ENCODE measurements at places on chromosomes 1 and 21.

DNA sequence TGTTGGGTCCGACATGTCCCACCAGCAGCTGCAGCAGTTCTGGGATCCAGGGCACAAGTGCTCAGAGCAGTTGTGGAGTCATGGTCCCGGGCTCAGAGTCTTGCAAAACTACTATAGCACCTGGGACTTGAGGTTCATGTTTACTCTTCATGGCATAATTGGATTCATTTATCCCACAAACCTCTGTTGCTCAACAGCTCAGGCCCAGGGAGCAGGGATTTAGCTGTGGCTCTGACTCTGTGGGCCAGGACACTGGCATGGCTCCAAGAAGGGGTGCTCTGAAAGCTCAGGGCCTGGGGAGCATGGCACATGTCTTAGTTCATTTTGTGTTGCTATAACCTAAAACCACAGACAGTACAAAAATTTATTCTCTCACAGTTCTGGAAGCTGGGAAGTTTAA, 626.7 kb upstream of the ADGRL2 start:
- DNase-seq = no peak

DNA sequence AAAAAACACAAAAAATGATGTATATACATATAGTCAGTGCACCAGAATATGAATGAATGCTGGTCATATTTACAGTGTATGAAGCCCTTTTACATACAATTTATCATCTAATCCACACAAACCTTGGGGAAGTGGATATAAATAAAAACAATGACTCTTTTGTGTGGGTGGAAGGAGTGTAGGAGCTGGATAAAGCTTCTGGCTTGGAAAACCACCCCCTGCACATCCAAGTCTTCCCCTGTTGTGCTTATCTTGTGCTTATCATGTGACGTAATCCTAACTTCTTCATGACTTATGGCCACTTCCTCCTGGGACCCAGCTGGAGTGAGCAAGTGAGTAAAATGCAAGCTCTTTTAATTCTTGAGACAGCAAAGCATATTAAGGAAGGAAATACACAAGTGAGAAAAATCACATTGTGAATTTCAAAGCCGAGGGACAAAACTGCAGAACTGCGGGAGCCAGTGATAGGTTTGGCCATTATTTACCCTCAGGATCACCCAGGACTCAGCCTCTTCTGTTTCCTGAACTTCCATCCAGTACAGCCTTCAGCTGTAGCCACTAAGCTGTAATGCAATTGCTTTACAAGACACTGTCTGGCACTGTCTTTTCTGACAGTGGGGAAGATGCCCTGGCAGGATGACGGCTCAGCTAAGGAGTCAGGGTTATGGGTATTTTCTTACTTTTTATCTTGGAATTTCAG, 104.0 kb upstream of the PPM1J start:
- DNase-seq = no peak

DNA sequence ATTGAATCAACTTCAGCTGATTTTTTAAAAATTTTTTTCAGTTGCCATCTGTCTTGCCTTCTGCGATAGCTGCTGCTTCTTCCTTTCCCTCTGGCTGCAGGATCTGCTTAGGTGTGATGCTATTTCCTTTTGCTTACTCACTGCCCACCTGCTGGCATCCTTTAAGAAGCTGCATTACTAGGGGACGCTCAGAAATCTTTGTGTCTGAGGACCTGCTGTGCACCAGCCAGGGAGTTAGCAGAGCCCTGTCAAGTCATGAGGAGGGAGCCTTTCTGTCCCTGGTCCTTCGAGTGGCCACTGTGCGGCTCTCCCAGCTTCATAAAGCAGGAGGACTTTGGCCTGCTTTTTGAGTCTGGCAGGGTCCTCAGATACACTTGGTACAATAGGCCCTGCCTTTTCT, 327.8 kb downstream of the USH2A start:
- no peak for DNase-seq

GRCh38 chr1:224065455-224065854, 48.5 kb upstream of the FBXO28 start:
- peak; percentile 47 for DNase-seq

DNA sequence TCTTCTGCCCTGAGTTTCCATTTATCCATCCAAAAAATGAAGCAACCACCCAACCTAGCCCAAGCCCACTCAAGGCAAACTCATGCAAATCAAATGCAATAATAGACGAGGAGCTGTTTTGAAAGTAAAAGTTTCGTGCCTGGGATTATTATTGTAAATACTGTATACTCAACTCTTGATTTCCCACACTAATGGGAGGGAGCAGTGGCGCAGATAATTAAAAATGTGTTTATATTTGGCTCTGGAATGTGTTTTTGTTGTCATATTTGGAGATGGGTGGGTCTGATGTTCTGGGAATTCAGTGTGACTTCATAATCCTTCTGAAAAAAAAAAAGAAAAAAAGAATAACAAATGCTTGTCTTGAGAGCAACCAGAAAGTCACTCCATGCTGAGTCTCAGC, 52.5 kb downstream of the KLHDC7A start:
- DNase-seq = no peak

- DNase-seq = no peak
Observed at GRCh38 chr1:208165659-208166058, 78.5 kb downstream of the PLXNA2 start.

DNA sequence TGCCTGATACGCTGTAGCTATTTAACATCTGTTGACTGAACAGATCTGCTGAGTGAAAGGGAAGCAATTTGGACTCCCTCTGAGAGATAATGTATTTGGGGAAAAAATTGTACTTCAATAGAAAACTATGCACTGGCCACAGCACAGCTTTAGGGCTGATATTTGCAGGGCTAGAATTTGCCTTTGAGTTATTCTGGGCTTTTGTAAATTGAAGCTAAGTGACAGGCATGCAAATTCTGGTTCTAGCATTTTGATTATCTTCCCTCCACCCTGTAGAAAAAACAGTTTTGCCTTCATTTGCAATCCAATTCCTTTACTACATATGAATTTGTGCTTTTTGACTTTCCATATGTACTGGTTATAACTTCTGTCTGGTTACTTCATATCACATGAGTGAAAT, 7.9 kb downstream of the KYAT3 start:
- DNase-seq = no peak

DNA sequence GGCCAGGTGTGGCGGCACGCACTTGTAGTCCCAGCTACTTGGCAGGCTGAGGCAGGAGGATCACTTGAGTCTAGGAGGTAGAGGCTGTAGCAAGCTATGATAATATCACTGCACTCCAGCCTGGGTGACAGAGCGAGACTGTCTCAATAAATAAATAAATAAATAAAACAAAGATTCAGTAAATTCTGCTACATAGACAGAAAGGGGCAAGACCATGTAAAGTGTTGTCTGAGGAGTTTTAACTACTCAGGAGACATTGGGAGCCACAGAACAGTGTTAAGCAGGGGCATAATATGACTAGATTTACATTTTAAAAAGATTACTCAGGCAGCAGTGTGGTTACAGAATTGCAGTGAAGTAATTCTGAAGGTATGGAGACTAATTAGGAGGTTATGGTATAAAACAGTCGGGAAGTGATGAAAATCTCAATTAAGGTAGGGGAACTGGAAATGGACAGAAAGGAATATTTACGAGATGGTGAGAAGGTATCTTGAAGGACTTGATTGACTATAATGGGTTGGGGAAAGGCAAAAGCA, 94.7 kb downstream of the ATP1B1 start:
- no peak for DNase-seq

- no peak for DNase-seq
Observed at GRCh38 chr1:56435434-56436262, 143.7 kb downstream of the PLPP3 start.
